ENCODE measurements at places on chromosomes 1 and 21.
A peak's percentile ranks its signal among the peaks of the same experiment; 100 is the strongest.

- no peak for DNase-seq
Observed at GRCh38 chr1:228204958-228205357, 2.9 kb upstream of the OBSCN start.

DNA sequence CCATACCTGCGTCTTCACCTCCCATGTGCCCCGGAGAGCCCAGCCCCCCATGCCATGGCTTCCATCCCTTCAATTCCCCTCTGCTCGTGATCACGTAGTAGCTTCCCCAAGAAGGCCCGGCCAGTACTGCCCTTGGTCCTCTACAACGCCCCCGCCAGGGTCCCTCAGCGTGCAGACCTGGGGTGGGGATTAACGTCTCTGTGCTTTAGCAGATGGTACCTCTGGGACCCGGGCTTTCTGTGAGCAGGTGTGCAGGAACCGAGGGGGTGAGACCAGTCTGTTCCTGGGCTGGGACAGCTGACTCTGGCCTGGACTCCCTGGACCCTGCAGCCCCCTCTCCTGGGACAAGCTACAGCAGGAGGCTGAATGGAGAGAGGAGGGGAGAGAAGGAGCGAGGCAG, 1.2 kb downstream of the PLCH2 start:
- no peak for DNase-seq

- no peak for DNase-seq
Observed at GRCh38 chr1:29356663-29357062, 120.3 kb downstream of the PTPRU start.

- no peak for DNase-seq
Observed at GRCh38 chr1:15538771-15539170, 12.1 kb downstream of the DNAJC16 start.

DNA sequence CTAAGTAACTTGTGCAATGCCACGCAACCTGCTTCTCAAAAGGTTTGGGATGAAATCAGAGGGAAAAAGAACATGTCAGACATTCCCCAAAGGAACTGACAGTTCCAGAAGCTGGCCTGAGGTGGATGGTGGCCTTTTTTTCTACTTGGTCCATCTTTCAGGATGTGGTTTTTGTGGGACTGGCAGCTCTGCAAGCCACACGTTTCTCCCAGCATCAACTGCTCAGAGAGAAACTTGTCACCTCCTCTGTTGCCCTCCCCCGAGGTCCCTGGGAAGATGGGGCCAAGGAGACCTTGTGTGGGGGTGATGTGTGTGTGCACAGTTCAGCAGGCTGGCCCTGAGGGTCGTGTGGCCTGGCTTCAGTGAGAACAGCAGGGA, 2.5 kb upstream of the DHRS3 start:
- DNase-seq, result no peak

- DNase-seq, result peak; percentile 35
Observed at GRCh38 chr1:39896909-39897685, 4.6 kb downstream of the MYCL start.

DNA sequence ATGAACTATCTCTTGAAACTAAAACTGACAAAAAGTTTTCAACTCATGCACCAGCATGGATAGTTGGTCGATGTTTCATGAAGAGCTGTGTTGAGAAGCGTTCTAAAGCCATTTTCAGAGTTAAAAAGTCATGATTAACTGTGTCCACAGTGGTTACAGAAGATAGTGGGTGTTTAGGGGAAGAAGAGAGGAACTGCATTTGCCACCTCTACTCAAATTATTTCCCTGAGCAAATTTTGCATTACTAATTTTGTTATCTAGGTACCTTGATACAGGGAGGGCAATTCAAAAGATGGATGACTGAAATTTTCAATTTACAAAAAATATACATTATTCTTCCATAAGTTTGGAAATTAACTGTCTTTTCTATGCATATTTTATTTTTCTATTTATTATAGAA, 15.5 kb downstream of the SAMSN1 start:
- DNase-seq, result no peak

GRCh38 chr1:170048515-170048914, 26.0 kb downstream of the KIFAP3 start:
- no peak for DNase-seq

- no peak for DNase-seq
Observed at GRCh38 chr1:15412843-15413242, 3.2 kb downstream of the EFHD2 start.

- no peak for DNase-seq
Observed at GRCh38 chr1:229023651-229024300, 247.1 kb upstream of the RAB4A start.

Data from SK-N-DZ (cell line).